Liver (tissue), 10 donors: ENCODE measurements at places on chromosomes 13 and 19. TPM values are rescaled to one million over a fixed set of nuclear protein-coding genes. Genes with fewer than 3 reads are reported as not detected.

DNA sequence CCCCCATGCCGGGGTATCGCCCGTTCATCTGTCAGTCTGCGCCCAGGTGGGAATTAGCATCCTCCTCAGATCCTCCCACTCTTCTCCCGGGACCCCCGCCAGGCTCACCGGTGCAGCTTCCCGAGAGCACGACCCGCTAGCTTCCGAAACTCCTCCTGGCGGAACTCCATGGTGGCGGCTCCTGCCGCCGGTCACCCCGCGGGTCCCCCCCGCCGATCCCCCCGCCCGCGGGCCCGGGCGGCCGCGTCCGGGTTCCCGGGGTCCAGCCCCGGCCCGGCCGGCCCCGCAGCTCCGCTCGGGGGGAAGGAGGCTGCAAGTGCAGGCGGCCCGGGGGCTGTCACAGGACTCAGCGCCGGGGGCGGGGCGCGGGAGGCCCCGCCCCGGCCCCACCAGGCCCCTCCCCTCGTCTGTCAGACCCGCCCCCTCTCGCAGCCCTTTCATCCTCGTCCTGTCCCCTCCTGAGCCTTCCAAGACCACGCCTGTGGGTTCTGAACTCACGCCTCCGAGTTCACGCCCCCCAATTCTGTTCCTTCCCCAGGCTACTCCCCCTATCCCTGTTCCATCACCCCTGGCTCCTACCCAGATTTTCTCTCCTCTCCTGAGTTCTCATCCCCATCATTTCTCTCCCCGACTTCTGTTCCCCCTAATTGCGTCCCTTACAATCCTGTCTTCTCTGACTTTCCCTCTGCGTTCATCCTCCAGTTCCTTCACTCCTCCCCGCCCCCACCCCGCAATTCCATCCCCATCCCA lies at the start of gene SLC17A7:
Gene SLC17A7 (minus strand): TSS at position 318 of the 750 bp plus-strand sequence. CDS start 148 bp downstream, at position 170.
- H3K4me3 ChIP-seq, result no peak within 1 kb of the TSS
- DNase-seq, result no peak
- peaks cover 3% of the 10 kb centered on the region for H3K27me3 ChIP-seq
- no peaks in the 10 kb centered on the region for H3K36me3 ChIP-seq

DNA sequence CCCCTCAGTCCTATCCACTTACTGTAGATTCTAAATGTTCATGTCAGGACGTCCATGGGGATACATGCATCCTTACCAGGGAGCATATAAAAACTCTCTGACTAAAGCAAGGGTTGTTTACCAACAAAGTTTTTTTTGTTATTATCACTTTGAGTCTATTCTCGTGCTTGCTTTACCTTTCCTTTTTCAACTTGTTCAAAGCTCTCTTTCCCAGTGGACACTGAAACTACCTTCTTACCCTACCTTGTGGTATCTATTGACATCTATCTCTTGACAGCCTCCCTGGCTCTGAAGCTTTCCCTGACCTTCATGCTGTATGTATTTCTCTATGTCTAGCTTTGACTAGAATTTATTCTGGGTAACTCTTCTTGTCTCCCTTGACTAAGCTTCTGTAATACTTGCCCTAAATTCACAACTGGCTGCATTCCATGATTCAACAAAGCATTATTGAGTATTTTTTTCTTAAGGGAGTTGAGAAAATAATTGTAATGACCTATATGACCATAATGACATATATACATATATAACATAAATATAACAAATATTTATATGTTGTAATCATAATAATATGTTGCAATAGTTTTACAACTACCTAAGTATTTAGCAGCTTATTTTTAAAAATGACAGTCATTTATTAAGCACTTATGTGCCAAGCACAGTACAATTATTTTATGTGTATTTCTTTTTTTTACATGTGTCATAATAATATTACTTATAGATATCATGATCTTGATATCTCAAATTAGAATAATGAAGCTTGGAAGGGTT lies 403.4 kb upstream of the SPRY2 start:
- H3K4me1 ChIP-seq, result no peaks in the 10 kb centered on the region
- DNase-seq, result no peak
- H3K4me3 ChIP-seq, result no peak overlapping the region
- no peaks in the 10 kb centered on the region for H3K36me3 ChIP-seq
- no peak overlapping the region for H3K27ac ChIP-seq

DNA sequence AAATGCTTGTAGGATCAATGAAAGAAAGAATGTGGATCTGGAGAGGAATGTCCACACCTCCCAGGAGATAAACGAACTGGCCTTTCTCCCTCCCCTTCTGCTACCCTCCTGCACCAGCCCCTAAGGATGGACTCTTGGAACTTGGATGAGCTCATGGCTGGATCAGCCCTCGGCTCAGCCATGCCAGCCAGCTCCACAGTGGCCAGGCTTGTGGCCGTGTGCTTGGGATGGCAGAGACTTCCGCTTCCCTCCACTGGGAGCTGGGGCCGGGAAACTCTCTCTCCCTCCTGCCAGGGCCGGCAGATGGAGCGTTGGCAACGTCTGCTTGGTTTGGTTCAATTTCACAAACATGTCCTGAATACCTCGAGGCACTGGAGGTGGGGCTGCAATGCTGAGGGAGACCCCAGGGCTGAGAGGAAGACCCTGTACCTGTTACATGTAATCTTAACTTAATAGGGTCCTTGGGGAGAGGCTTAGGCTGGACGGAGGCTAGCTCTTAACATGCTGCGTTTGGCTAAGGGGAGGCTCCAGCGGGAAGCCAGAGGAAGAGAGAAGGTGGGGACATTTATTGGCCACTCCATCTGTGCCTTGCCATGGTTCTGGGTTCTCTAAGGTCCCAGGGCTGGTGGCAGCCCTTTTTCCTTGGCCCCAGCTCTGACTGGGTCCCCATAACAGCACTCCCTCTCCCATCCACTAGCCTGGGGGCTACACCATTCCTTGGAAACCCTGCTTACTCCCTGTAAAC lies 152.5 kb downstream of the IER2 start:
- no peak for DNase-seq
- H3K27ac ChIP-seq, result no peak overlapping the region
- H3K4me3 ChIP-seq, result no peak overlapping the region
- H3K4me1 ChIP-seq, result no peaks in the 10 kb centered on the region
- H3K36me3 ChIP-seq, result no peaks in the 10 kb centered on the region

DNA sequence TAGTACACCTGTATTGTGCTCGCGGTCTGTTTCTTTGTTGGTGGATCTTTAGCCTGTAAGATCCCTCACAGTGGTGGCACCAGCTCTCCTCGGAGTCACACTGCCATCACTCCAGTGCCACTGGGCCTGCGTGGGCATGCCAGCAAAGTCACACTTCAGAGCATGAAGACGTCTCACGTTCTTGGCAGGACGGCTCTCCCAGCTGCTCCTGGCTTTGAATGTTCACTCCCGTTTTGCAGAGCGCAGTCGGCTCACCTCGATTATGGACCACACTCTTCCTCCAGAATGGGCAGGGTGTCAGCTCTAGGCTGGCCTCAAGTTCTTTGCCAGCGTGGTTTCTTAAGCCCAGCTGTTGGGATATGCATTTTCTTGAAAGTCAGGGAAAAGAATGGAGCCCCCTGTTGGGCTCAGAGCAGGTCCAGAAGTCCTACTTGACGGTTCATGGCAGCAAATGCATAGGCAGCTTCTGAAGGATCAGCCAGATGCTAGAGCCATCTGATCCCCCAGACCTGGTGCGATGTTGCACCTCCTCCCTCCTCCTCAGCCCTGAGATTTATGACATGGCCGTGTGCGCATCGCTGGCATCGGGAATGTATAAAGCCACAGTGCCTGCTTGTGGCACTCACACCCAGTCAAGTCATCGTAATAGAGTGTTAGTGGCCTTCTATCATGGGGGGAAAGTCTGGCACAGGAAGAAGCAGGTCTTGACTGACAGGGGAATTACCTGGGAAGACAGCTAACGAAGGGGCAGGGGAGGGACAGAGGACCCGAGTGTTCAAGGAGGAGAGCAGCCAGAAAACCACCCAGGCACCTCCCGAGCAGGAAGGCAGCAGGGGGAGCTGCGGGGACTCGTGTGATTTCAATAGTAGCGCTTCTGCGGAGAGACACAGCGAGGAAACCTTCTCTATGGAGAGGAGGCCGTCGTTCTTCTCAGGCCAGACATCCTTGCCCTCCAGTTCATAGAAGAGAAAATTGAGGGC lies 40.2 kb upstream of the NPAS1 start:
- H3K27ac ChIP-seq, result no peak overlapping the region
- H3K27me3 ChIP-seq, result no peaks in the 10 kb centered on the region
- H3K4me1 ChIP-seq, result peaks cover 18% of the 10 kb centered on the region
- H3K36me3 ChIP-seq, result no peaks in the 10 kb centered on the region
- DNase-seq, result no peak
- H3K4me3 ChIP-seq, result no peak overlapping the region

DNA sequence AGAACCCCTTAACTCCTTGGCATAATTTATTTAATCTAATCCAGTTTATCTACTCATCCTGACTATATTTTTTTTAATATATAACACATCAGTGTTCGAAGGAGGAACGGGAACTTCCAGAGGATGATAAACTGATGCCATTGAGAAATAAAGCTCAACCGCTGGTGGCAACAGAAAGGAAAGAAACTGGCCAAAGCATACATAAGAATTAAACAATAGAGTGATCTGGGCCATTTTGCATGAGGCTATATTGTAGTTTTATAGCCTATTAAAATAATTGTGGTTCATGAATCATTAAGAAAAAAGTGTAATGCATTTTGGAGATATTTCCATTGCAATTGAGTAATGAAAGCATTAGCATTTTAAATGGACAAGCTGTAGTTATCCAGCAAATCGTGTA lies 94.2 kb downstream of the FRY start:
- H3K27ac ChIP-seq, result no peak overlapping the region
- no peak for DNase-seq
- no peak overlapping the region for H3K4me3 ChIP-seq
- H3K4me1 ChIP-seq, result no peaks in the 10 kb centered on the region
- H3K27me3 ChIP-seq, result no peaks in the 10 kb centered on the region

- no peaks in the 10 kb centered on the region for H3K27me3 ChIP-seq
- no peaks in the 10 kb centered on the region for H3K36me3 ChIP-seq
- DNase-seq, result peak; percentile 9
- H3K4me3 ChIP-seq, result no peak overlapping the region
- peak overlapping the region; percentile 98 for H3K27ac ChIP-seq
Observed at GRCh38 chr13:112248862-112249592, 127.1 kb upstream of the SPACA7 start.

DNA sequence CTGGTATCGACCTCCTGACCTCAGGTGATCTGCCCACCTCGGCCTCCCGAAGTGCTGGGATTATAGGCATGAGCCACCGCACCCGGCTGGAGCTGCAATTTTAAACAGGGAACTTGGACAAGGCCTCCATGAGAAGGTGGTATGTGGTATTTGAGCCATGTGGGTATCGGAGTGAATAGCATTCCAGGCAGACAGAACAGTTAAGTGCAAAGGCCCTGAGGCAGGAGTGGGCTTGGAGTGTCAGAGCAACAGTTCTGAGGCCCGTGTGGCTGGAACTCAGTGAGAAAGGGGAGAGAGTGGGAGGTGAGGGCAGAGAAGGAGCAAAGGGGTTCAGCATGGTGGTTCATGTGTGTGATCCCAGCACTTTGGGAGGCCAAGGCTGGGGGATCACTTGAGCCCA lies 2.9 kb downstream of the RCN3 start:
- no peak overlapping the region for H3K27ac ChIP-seq
- peaks cover 5% of the 10 kb centered on the region for H3K36me3 ChIP-seq
- H3K4me1 ChIP-seq, result no peaks in the 10 kb centered on the region
- no peak for DNase-seq
- no peak overlapping the region for H3K4me3 ChIP-seq
- H3K27me3 ChIP-seq, result no peaks in the 10 kb centered on the region

DNA sequence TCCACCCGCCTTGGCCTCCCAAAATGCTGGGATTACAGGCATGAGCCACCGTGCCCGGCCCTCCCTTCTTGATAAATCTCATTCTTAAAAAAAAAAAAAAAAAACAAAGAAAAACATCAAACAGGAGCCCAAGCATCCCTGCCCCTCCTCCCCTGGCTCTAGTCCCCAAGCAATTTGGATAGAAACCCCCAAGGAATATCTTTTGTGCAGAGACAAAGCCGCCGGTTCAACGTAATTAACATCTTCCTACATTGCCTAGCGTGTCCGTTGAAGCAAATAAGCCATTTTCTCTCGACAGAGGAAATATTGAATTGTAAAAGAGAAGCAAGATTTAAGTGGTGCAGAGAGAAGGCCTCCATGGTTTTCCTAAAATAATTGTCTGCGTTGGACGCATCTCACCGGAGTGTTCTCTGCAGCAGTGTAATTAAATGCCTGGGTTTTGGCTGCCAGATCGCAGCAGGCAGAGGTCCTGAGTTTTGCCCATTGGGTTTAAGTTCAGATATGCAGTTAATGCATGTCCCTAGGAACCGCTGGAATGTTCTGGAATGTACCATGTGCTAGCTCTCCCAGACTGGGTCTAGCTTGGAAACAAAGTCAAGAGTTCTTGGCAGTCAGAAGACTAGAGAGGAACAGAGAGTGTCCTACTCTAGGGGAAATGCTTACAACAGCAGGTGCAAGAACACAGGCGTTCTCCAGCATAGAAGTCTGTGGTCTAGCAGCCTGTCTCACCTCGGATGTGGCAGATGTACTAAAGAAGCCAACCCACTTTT lies 30.8 kb downstream of the PIN1 start:
- DNase-seq, result no peak
- H3K27ac ChIP-seq, result no peak overlapping the region
- no peaks in the 10 kb centered on the region for H3K4me1 ChIP-seq
- H3K4me3 ChIP-seq, result no peak overlapping the region
- no peaks in the 10 kb centered on the region for H3K27me3 ChIP-seq

DNA sequence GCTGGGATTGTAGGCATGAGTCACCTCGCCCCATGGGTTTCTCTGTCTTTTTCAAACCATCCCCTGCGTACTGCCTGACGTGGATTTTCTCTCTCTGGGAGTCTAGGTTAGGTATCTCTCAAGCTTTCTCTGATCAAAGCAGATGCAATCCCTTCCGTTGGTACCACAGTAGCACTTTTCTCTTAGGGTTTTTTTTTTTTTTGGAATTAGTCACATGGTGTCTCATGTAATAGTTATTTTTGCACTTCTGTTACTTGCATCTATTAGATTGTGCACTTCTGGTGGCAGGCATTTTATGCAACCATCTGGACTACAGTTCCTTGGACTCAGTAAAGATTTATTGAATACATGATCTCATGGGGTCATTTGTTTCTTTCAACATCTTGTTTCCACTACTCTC lies 72.1 kb downstream of the GPC6 start:
- H3K27me3 ChIP-seq, result no peaks in the 10 kb centered on the region
- H3K4me1 ChIP-seq, result no peaks in the 10 kb centered on the region
- no peaks in the 10 kb centered on the region for H3K36me3 ChIP-seq
- H3K27ac ChIP-seq, result no peak overlapping the region
- DNase-seq, result no peak
- H3K4me3 ChIP-seq, result no peak overlapping the region

ICAM3 gene
- total RNA-seq, result 15.9 TPM

ZNF607 gene
- total RNA-seq, result 0.84 TPM

ZNF865 gene
- 1.8 TPM for total RNA-seq
